ENCODE measurements at places on chromosomes 4 and X.

DNA sequence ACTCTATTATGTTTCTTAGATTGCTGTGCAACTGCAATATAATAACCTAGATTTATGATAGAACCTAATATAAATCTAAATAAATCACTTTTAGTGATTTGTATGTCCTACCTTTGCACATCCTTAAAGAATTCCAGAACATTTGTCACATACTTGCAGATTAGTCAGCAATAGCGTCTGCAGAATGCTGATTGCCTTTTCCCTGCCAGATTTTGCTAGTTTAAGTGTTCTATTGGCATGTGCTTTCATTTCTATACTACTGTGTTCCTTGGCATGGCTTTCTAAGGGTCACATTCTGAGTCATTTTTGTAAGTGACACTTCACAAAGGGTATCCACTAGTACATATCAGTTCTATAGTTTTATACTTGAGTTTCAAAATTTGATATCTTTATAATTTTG is 303.1 kb upstream of the GIMD1 start:
- no peak for DNase-seq

GRCh38 chrX:78886550-78886949 is 58.6 kb upstream of the P2RY10 start:
- no peak for DNase-seq

- DNase-seq: no peak
Observed at GRCh38 chr4:29046781-29047180, 1673.4 kb upstream of the PCDH7 start.

DNA sequence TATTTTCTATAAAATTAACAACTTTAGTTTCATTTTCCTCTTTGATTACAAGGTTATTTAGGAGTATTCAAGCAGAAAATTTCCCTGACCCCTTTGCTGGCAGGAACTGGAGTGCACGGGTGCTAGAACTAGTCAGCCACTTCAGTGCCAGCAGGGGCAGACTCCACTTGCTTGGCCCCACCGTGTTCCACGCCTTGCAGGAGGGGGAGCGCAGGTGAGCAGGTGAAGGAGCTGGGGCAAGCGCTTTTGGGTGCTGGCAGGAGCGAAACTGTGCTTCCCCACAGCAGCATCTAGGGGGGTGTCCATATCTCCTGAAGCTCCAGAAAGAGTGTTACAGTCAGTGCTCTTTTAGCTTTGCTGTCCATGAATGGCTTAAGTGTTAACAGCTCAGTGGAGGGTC is 45.5 kb downstream of the MID2 start:
- DNase-seq: no peak

GRCh38 chr4:10584042-10584441 is 100.5 kb downstream of the CLNK start:
- no peak for DNase-seq

DNA sequence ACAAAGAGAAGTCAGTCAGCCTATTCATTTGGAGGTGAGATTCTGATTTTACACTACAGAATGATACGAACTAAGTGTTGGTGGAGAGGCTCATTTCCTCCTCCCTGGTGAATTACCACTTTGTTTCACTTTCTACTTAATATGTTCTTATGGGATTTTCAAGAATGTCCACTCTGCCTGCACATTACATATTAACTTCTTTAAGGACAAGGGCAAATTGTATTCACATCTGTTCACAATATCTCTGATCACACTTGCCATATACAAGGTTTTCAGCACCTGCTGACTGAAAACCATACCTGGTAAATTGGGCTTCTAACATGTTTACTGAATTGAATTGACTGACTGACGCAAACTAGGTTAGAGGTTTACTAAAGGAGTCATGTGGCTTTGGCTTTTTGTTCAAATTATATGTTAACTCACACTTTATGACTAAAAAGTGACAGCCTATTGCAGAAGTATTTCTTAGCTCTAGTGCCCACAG is 188.4 kb upstream of the MBNL3 start:
- no peak for DNase-seq

- no peak for DNase-seq
Observed at GRCh38 chrX:7170898-7171297, 22.9 kb upstream of the PUDP start.

DNA sequence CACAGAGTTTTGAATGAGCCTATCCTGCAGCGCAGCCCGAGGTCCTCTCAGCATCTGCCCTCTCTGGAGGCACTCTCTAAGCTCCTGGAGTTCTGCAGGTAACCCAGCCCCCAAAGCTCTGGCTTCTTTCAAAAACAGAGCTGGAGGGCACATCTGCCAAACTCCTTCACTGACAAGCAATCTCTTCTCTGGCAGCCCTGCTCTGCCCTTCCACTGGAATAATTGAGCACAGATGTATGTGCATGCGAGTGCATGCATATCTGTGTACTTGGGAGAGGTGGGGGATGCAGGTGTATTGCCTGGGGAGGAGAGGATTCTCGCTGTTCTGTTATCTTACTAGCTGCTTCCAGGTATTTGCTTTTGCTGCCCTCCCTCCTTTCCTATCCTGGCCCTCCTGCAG is 22.2 kb upstream of the PLP1 start:
- no peak for DNase-seq

- no peak for DNase-seq
Observed at GRCh38 chrX:32525234-32525633, 686.1 kb downstream of the DMD start.

GRCh38 chrX:53323196-53323595 is 41.8 kb upstream of the IQSEC2 start:
- DNase-seq: no peak

DNA sequence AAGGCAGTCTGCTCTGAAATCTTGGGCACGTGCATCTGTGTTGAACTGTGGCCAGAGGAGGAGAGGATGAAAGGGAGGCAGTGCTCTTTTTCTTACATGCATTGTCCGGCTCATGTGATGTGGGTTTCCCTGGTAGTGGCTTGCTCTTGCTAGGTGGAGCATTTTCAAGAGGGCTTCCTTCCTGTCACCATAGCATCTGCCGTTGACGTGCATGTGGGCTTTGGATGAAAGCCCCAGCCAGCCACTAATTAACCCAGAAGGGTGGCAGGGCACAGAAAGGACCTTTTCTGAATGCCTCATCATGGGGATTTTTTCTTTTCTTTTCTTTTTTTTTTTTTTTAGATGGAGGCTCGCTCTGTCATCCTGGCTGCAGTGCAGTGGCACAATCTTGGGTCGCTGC is 121.3 kb downstream of the GPR143 start:
- DNase-seq: no peak

DNA sequence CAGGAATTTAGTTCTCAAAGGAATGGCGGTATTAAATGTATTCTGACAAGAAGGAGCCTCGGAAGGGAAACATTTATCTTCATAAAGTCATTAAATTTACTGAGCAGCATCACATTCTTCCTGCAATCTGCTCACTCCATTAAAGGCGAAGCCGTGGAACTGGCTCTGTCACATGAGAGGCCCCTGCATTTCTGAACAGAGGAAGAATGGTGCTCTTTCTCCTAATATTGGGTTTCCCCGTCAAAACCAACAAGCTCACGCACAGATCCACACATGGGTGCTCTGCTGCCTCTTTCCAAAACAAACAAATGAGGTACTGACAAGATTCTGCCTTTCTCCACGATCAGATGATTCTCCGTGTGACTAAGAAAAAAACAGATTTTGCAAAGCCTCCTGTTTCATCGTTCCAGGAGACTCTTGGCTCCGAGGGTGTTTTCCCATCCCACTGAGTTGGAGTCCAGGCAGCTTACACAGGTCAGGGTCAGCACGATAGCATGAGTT is 191.2 kb downstream of the IDS start:
- DNase-seq: no peak

Measured in right cardiac atrium (tissue), 5 donors.